ENCODE measurements at places on chromosomes 12 and 14.

GRCh38 chr12:123410041-123410412 lies 26.1 kb downstream of the KMT5A start:
- DNase-seq: no peak

DNA sequence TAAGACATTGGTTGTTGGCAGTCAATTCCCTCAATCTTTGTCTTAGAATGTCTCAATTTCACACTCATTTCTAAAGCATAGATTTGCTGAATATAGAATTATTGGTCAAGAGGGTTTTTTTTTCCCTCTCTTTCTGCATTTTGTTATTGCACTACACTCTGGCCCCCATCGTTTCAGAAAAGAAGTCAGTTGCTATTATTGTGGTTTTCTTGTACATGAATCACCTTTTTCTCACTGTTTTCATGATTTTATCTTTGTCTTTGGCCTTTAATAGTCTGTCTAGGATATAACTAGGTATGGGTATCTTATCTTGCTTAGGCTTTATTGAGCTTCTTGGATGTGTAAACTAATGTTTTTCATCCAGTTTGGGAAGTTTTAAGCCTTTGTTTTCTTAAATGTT lies 194.3 kb upstream of the DAAM1 start:
- no peak for DNase-seq

- no peak for DNase-seq
Measured at GRCh38 chr14:70919774-70920173, 12.5 kb downstream of the PCNX1 start.

GRCh38 chr14:103143506-103143905 lies 20.2 kb downstream of the TNFAIP2 start:
- no peak for DNase-seq

DNA sequence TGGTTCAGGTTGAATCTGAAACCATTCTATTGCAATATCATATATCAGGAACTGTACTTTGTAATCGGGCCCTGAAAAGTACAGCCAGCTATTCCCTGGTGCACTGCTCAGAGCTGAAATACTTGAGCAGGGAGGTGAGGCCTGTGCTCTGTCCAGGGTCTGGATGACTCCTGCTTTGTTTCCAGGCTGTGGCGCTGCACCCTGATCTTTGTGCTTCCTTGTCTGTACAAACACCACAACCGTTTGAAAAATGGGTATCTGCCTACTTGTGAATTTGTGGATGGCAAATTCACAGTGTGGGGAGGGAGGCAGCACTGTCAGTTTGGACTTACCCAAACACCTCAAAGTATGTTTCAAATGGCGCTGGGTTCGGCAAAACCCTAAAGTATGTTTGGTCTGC lies 155.4 kb upstream of the FAR2 start:
- no peak for DNase-seq

- no peak for DNase-seq
Measured at GRCh38 chr14:106203438-106203837, 677.1 kb downstream of the TMEM121 start.

- DNase-seq: no peak
Measured at GRCh38 chr14:32022938-32023466, 54.1 kb upstream of the ARHGAP5 start.

GRCh38 chr12:116879509-116880212 lies 1.6 kb downstream of the HRK start:
- no peak for DNase-seq

DNA sequence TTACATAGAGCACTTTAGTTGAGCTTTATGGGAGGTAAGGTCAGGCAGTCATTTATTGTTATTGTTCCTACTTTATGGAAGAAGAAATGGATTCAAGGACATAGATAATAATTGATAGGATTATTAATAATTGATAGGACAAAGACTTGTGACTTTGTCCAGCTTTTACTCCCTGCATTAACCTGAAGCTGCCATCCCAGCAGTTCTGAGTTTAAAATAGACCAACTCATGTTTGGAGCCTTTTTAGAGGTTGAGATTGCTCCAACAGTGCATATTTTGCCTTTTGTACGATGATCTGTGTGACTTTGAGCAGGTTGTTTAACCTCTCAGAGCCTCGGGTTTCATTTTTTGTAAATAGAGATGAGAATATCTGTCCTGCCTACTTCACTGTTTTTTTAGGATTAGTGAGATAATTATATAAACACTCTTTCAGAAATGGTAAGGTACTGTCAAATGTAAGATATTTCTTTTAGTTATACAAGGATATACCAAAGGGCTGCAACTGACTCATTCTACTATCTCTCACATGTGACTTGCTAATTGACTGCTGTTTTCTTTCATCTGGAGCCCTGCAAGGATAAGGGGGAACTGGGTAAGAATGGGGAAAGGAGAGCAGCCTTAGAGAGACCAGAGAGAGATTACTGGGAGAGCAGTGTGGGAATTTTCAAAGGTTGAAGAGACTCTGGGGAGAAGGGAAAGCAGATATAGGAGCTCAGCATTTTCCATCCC lies 15.3 kb downstream of the WDR20 start:
- no peak for DNase-seq

- DNase-seq: no peak
Measured at GRCh38 chr12:80485222-80485987, 41.4 kb downstream of the PTPRQ start.

GRCh38 chr12:95718006-95718431 lies 72.5 kb downstream of the NTN4 start:
- no peak for DNase-seq

DNA sequence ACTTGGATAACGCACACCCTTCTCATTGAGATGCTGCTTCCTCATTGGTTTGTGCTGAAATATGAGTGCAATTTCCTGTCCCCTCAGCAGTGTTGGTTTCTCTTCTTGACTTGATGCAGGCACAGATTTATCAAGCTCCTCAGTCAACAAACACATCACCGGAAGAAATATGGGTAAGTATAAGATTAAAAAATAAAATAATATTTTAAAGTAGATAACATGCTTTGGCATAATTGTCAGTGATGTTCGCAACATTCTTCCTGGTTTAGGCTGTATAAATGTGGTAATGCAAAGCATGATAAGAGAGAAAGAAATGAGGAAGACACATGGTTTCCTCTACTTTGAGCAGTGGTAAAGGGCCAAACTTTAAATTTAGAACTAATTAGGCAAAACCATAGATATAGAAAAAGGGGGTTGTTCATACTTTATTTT lies at the start of gene GPR65:
Gene GPR65, plus strand, starts transcription at position 86 of the 432 bp plus-strand sequence. CDS start 5,713 bp downstream, outside the sequence.
- DNase-seq: no peak

GRCh38 chr14:23299211-23299957 lies 3.3 kb downstream of the PPP1R3E start:
- no peak for DNase-seq

DNA sequence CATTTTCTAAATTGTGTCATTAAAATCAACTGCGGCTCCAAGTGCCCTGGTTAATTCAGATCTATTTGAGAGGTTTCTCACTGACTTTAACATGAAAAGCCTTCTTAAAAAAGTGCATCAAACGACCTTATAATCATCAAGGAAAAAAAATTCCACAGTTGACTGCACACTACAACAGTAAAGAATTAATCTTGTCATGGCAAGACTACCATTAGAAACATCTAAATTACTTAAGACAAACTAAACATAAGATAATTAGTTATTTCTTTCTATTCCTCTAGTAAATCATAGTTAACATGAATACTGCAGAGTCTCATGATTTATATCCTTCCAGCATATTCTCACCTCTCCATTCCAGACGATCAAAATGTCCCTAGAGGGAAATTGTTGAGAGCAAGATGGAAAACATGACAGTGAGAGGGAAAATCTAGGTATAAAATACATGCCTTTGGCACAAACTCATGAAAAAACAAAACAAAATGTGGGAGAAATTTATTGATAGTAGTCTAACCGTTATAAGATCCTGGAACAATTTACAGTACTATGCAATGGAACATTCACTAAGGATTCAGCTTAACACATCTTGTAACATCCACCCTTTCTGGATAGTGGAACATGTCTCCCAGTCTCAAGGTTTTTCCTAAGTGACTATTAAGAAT lies 112.5 kb downstream of the PRKD1 start:
- no peak for DNase-seq

GRCh38 chr12:118375348-118375747 lies 1.0 kb upstream of the SUDS3 start:
- DNase-seq: no peak

- DNase-seq: no peak
Measured at GRCh38 chr12:54590978-54591591, 2.6 kb upstream of the PPP1R1A start.

DNA sequence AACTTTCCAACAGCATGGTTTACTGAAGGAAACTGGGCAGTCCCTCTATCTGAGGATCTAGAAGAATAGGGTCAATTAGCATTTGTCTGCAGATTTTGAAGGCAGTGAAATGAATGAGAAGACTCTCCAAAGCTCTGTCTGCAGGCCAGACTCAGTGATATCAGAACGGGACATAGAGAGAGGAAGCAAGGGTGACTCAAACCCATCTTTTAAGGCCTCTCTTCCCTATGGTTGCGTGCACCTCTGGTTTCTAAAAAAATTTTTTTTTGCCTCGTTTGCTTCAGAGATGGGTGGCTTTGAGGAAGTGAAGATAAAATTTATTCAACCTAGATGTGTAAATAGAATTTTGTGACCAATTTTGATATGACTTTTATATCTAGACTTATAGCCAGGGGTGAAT lies 71.9 kb upstream of the HOXC13 start:
- DNase-seq: no peak

- DNase-seq: no peak
Measured at GRCh38 chr14:93014058-93015023, 91.4 kb downstream of the CHGA start.

GRCh38 chr12:5036031-5036430 lies 7.6 kb upstream of the KCNA5 start:
- no peak for DNase-seq

- DNase-seq: no peak
Measured at GRCh38 chr14:89625731-89626232, 208.7 kb upstream of the FOXN3 start.

GRCh38 chr14:85479306-85479705 lies 50.6 kb upstream of the FLRT2 start:
- DNase-seq: no peak

DNA sequence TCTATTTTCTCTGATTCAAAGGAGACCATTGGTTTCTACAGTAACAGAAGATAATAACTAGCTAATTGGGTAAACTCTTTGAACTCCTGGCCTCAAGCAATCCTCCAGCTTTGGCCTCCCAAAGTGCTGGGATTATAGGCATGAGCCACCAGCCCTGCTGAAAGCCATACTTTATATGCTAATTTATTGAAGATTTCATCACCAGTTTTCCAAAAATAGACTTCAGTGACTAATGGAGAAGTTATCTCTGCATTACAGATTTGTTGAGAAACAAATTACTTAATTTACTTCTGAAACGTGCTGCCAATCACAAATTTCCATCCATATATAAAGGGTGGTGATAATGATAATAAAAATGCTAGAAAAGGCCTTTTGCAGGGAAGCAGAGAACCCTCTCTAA lies 1758.1 kb upstream of the SEL1L start:
- no peak for DNase-seq

DNA sequence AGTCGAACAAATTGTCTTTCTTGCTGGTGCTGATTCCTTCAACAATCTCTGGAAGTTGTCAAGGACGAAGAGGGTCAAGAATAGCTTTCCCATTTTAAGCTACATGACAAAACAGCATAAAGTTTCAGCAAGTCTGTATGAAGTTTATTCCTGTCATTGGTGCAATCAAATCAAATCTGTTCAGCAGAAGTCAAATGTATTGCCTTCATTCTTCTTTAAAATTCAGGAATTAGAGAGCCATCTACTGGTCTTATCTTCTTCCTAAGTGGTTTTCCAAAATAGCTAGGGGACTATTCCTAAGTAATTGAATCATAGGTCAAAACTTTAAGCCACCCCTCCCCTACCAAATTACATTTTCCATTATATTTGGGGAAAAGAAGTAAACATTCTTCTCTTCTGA lies 990.2 kb downstream of the GALC start:
- no peak for DNase-seq

DNA sequence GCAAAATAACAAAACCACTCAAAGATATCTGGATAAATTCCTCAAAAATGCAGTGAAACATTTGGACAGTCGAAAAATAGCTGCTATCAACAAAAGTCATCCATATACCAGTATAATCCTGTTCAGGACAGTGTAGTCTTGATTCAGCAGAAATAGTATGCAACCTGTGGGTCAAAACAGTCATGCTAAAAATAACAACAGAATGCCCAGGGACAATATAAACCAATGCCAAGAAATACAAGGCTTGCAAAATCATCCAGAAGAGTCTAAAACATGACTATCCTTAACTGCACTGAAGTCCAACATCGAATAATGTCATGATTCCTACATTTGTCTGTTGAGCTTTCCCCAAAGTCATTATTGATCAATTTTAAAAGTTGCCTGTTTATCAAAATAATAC lies 425.9 kb downstream of the FSCB start:
- DNase-seq: no peak

DNA sequence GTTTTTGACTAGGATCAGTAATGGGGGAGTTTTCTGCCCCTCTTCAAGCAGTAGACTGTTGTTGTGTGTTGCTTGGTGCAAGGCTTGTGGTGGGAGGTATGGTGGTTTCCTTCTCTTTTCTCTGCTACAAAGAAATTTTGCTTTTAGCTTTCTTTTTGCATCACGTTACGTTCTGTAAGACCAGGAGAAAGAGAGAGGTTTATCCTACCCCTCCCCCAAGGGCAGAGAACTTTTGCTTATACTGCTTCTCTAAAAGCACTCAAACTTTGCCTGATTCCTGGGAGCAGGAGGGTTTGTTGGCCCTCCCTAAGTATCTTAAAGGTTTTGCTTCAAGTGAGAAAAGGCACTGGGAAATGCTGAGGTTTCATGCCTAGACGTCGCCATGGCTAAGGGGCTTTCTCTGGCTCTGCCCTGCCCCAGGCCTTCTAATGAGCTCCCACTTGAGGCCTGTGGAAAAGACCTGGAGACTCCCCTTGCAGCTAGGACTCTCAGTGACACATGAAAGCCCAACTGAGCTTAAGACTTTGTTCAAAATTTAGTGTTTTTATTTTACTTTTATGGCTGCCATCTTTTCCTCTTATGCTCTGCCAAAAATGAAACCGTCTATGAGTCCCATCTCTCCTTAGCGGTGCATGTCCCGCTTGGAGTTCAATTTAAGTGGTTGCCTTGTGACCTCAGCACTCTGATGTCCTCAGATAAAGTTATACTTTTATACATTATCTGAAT lies 49.2 kb downstream of the EIF2S3B start:
- DNase-seq: no peak

- no peak for DNase-seq
Measured at GRCh38 chr12:93136253-93137055, 207.4 kb upstream of the EEA1 start.

- no peak for DNase-seq
Measured at GRCh38 chr14:50812180-50812579, 18.8 kb downstream of the NIN start.

DNA sequence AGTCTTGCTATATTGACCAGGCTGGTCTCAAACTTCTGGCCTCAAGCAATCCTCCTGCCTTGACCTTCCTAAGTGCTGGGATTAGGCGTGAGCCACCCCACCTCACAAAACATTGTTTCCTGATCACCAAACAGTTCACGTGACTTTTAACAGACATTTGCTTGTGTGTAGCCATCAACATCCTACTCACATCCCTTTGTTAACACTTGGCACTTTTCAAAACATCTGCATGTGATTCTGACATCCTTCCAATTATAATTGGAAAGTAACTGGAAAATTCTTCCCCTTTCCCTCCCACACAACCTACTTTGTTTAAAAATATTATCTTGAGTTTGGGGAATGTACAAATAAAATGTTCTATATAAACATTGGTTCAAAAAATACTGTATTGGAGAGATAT lies 317.9 kb downstream of the PCNX1 start:
- DNase-seq: no peak
